ENCODE measurements at places on chromosomes 11 and 22. TPM values are rescaled to one million over a fixed set of nuclear protein-coding genes. Genes with fewer than 3 reads are reported as not detected.

Gene MOGAT2
- total RNA-seq: not detected

DNA sequence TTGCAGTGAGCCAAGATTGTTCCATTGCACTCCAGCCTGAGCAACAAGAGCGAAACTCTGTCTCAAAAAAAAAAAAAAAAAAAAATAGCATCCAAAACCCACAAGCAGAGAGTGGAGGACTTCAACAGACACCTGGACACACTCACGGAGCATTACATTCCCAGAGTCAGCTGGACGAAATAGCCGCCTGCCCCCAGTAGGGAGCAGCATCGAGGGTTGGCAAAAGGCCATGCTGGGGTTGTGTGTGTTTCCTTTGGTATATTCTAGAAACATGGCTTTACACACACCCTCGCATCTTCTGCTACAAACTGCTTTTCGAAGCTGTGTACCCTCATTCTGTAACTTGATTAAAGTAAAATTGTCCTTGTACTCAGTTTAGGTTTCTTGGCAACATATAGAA, 5.3 kb downstream of the ADA2 start:
- no peaks in the 10 kb centered on the region for H3K36me3 ChIP-seq
- no peak overlapping the region for H3K4me3 ChIP-seq
- H3K27ac ChIP-seq: no peak overlapping the region
- peaks cover 2% of the 10 kb centered on the region for H3K27me3 ChIP-seq
- H3K4me1 ChIP-seq: no peaks in the 10 kb centered on the region

DNA sequence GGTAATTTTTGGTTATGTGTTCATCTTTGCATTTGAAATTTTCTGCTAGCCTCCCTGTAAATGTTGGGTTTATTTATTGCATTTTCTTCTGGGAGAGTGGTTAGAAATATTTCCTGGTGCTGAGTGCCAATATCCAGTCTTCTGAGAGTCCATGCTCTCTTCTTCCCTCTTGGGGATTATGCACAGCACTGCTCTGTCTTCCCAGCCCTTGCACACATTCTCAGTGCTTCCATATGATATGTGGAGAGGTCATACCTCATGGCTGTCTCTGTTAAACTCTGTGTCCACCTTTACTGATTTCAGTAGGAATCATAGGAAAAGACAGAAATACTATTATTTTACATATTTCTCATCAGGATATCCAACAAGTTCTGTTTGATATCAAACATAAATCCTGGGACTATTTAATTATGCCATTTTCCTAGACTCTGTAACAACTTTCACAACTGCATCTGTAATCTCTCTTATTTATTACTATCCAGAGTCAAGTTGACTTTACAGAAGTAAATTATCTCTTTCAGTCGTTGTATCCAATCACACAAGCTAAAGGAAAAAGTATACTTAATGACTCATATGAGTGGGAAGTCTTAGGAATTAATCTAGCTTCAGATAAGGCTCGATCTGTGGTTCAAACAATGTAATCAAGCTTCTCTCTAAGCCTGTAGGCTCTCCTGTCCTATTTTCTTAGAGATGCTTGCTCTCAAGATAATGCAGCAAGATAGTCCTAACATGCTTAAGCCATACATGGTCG, 2.7 kb upstream of the NXPE1 start:
- H3K27ac ChIP-seq: no peak overlapping the region
- no peak overlapping the region for H3K4me3 ChIP-seq
- H3K4me1 ChIP-seq: 0 out of 2 replicates have a peak, but pooled peaks cover 8% of the 10 kb centered on the region
- DNase-seq: peak; percentile 0
- no peaks in the 10 kb centered on the region for H3K36me3 ChIP-seq

- peaks cover 18% of the 10 kb centered on the region for H3K36me3 ChIP-seq
- no peaks in the 10 kb centered on the region for H3K27me3 ChIP-seq
- H3K4me1 ChIP-seq: peaks cover 23% of the 10 kb centered on the region
- peak within 1 kb of the TSS; percentile 94 for H3K27ac ChIP-seq
- peak within 1 kb of the TSS; percentile 94 for H3K4me3 ChIP-seq
These were observed at the start of gene BRD1 for GRCh38 chr22:49827853-49828598. BRD1 (minus strand) TSS chr22:49827873; CDS start chr22:49824317, 3,556 bp downstream.
